ENCODE measurements at places on chromosomes 11 and 22.

DNA sequence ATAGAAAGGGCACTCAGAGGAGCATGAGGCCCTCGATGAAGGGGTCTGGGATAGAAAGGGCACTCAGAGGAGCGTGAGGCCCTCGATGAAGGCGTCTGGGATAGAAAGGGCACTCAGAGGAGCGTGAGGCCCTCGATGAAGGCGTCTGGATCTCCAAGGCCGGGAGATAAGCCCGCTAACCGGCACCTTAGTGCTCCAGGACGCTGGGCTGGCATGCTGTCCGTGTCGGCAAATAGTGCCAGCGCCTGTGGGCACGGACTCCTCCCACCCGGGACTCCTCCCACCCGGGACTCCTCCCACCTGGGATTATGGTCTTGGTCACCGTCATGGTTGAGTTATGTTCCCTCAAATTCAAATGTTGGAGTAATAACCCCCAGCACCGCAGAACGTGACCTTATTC lies 725.3 kb downstream of the BRD1 start:
- DNase-seq, result no peak

GRCh38 chr11:119594639-119595249 lies 134.3 kb downstream of the NECTIN1 start:
- DNase-seq, result peak; percentile 80

DNA sequence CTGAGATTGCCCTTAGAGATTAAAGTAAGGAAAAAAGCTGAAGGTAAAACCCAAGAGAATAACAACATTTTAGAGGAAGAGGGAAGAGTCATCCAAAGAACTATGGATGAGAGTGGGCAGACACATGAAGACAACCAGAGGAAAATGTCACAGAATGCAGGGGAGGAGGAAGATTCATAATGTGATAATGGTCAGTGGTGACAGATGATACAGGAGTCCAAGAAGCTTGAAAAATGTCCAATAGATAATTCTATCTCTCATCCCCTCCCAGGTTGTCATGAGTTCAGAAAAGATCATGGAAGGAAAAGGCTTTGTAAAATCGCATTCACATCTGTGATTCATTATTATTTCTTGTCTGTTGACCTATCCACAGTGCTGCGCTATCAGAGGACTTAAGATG lies 282.3 kb upstream of the CCDC90B start:
- no peak for DNase-seq

DNA sequence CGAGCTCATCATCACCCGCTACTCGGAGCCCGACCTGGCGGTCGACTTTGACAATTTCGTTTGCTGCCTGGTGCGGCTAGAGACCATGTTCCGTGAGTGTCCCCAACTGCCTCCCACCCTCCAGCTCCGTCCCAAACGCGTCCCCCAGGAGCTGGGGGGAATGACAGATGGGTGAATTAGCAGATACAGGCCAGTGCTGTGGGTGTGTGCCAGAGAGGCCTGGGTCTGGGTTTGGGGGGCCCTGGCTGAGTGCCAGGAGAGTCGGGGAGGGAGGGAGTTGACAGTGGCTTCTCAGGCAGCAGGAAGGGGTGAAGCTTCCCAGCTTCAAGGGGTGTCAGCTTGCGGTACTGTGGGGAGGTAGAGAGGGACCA lies 28.6 kb downstream of the CAPN1 start:
- no peak for DNase-seq

- DNase-seq, result no peak
These were observed 190.8 kb downstream of the DSCAML1 start for GRCh38 chr11:117606211-117606610.

DNA sequence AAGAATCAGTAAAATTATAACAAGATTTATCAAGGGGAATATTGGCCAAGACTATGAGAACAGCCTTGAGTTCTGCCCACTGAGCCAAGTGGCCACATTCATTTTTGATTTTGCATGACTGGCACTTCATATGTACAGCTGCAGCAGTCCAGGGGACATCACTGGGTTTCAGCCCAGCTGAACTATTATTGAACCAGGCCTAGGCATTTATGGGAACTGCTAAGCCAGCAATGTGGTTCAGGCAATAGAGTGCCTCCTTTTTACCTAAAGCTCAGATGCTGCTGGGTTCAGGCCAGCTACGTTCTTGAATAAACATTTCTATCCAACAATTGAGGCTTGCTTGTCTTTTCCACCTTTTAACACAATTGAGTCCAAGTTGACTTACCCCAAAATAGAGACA lies 196.9 kb downstream of the MSANTD4 start:
- no peak for DNase-seq

DNA sequence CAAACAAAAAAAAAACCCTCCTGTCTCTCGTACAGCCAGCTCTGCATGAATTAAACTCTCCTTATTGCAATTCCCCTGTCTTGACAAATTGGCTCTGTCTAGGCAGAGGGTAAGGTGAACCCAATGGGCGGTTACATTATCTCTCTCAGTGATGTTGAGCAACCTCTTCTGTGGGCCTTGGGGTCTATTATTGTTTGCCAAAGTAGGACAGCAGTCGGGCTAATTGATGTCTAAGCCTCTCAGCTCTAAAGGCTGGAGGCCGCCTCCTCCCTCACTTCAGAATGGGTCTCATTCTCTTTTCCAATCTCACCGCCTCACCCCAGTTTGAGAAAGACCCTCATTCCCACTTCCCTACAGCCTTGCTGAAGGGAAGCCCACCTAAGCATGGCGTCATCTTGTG lies 1.3 kb upstream of the SLC25A45 start:
- DNase-seq, result no peak

DNA sequence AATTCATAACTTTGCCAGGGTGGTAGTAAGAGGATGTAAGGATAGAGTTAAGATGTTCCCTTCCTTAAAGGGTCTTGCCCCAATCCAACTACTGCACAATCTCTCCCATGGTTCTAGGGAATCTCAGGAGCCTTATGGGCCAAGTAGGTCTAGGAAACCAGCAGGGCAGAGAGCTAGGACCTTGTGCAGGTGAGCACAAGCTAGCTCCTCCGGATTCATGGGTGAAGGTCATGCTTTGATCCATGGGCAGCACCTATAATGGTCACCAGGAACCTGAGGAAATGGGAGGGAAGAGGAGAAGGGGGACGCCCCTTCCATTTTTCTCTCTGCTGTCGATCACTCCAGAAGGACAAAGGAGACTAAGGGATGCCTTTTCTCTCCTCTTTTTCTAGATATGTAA lies 16.8 kb downstream of the KCNJ11 start:
- no peak for DNase-seq

- DNase-seq, result no peak
These were observed 7.4 kb downstream of the MOB2 start for GRCh38 chr11:1479006-1479677.

GRCh38 chr11:9263840-9264315 lies 1.3 kb downstream of the DENND5A start:
- peak; percentile 42 for DNase-seq

DNA sequence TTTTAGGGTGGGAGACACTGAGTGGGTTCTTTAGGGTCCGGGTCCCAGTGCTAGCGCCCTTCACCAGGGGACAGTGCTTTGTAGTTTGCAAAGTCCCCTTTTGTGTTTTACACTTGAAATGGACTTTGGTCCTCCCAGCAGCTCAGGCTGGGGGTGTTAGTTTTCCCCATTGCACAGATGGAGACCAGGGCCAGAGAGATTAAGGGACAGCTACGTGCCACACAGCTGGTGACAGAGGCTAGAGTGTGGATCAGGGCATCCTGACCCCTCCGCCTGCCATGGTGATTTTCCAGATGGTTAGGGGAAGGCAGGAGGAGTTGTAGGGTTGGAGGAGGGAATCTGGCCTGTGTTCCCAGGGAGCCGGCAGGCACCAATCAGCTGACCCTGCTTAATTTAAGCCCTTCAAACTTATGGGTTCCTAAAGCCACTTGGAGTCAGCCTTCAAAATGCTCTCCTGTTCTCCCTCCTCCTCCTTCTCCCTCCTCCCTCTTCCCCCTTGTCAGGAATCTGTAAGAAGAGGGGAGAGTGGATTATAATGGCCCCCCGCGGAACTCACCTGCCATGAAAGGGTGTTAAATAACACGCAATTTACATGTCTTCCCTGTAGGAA lies 22.5 kb upstream of the MPPED1 start:
- DNase-seq, result no peak

GRCh38 chr11:9461760-9462134 lies 935 bp downstream of the ZNF143 start:
- DNase-seq, result peak; percentile 7

DNA sequence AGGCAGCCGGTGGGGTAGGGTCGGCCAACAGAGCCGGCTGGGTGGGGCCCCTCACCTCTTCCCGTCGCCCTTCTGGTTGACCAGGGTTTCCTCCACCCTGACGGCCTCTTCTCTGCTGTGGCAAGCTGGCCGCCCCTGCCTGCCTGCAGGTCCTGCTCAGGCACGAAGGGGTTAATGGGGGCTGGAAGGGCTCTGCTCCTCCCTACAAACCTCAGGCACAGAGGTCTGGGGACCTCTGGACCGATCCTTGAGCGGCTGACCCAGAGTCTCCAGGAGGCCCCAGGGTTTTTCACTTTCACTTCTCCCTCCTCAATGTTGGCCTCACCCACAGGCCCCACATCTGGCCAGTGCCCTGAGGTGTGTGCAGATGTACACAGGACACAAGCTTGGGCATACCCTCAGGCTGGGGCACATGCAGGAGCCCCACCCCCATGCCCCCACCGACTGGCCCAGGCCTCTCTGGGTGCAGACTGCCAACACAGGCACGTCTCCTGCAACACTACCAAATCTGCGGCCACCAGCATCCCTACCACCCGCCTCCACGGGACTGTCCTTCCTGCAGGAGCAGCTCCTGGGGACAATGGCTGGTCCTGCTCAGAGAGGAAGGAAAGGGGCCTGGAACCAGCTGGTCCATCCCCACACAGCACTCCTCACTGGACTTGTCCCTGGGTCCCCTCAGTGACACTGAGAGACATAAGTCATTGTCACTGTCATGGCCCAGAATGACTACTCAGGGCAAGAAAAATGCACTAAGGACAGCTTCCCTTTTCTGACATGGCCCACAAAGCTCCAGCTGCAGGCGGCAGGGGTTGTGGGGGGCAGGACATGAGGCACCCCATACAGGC lies 3.2 kb upstream of the TBX1 start:
- no peak for DNase-seq

DNA sequence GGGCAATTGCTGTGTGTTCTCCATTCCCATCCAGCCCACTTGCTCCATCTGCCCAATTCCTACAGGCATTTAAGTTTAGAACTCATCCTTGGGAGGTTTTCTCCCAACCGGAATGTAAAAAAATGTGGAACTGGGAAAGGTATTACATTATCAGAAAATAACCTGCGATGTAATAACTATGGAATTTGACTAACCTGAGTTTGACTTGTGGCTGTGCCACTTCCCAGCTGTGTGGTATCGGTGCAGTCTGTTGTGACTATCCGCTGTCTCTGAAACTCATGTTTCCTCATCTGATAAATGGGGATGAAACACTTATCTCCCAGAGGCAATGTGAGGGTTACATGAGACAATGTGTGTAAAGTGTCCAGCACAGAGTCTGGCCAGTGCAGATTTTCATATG lies 77.6 kb downstream of the TENM4 start:
- no peak for DNase-seq

GRCh38 chr22:29144786-29145160 lies 60.9 kb upstream of the EMID1 start:
- DNase-seq, result no peak

DNA sequence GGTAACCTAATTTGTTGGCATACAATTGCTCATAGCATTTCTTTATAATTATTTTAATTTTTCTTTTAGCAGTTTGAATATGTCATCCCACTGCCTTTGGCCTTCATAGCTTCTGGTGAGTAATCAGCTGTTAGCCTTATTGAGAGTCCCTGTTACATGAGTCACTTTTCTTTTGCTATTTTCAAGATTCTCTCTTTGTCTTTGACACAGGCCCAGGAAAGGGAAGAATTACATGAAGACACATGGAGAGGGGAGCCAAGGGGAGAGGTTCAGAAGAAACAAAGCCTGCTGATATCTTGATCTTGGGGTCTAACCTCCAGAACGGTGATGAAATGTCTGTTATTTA lies 418.2 kb downstream of the METTL15 start:
- no peak for DNase-seq

DNA sequence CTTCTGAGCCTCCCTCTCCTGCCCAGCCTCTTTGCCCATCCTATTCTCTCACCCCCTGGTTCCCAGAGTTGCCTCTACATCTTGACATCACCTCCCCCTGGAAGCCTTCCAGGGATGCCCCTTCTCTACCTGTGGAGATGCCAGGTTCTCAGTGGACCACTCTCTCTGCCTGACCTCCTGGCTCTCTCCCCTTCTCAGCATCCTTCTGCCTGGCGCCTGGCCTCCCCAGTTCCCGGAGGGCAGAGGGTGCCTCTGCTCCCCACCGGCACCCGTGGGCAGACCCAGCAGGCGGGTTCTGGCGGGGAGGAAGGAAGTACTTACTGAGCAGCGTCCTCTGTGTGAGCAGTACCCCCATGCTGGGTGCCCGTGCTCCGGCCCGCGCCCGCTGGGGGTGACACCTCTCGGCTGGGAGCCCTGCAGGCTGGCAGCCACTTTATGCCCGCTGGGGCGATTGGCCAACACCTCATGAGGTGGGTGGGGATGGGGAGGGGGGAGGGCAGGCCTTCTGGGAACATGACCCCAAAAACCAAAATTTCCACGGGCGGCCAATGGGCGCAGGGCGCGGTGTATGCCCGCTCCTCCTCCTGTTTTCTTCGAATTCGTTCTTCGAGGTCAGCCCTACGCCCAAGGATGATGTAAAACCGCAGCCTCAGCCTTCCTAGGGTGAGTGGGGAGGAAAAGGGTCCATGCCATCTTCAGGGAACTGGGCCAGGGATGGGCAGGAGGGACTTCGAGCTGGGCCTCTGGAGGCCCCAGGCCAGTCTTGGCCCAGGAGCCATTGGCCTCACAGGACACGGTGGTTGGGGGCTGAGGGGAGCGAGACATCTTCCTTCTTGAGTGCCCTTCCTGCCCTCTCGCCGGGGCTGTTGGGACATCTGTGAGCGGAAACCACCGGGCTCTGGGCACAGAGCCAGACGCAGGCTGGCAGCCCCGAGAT lies at the start of gene OSM:
Gene OSM, minus strand, starts transcription at position 407 of the 937 bp plus-strand sequence. Its CDS starts 52 bp downstream, at position 355.
- DNase-seq, result no peak

- no peak for DNase-seq
These were observed 11.9 kb upstream of the NARS2 start for GRCh38 chr11:78586452-78587046.

DNA sequence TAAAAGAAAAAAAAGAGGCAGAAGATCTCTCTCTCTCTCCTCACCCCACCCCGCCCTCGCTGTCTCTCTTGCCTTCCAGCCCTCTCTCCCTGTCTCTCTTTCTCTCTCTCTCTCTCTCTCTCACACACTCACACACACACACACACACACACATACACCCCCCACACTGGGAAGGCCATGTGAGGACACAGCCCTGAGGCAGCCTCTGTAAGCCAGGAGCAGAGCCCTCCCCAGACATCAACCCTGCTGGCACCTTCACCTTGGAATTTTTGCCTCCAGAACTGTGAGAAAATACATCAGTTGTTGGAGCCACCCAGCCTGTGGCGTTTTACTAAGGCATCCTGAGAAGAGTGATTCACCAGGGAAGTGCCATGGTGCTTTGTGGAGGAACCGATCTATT lies 14.7 kb downstream of the APOL3 start:
- DNase-seq, result no peak
